ENCODE measurements at places on chromosomes 7 and 10.

DNA sequence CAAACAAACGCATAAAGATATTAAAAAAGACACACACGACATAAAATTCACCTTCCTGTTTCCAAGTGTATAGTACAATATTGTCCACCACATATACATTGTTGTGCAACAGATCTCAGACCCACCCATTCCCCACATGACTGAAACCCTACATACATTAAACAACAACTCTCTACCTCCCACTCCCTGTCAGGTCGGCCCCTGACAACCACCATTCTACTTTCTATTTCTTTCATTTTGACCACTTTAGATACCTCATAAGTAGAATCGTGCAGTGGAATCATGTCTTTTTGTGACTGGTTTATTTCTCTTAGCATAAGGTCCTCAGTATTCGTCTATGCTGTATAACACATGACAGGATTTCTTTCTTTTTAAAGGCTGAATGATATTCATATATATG is 320.5 kb downstream of the BBS9 start:
- ATAC-seq, result no peak

DNA sequence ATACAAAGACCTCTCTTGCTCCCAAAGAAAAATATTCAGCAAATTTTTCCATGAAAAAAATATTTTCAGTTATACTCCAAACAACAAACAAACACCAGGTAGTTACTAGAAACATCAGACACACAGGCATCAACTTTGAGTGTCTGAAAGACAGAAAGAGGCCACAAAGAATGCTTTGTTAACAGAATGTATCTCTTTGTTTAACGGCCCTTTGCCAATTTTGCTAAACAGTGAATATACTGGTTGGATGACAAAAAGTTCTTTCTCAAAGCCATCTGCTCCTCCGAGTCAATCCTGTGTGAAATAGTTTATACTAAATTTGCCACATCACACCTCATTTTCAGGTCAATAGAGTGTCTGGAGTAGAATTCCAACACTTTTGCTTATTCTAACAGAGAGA is 216.7 kb upstream of the PHF14 start:
- ATAC-seq, result no peak

DNA sequence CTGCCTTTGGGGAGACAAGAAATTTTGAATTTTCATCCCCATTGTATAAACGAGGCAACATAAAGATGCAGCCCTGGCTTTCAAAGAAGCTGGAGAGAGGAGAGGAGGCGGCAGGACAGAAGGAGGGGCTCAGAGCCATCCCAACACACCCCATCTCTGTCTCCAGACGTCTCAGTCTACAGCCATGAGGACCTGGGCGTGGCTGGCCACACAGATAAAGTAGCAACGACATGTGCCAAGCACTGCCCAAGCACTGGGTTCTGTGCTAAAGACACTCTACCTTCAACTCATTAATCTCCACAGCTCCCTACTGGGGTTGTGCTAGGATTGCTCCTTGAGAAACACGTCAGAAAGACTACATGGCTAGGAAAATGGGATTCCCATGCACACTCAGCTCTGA is 65.2 kb downstream of the DLG5 start:
- no peak for ATAC-seq

DNA sequence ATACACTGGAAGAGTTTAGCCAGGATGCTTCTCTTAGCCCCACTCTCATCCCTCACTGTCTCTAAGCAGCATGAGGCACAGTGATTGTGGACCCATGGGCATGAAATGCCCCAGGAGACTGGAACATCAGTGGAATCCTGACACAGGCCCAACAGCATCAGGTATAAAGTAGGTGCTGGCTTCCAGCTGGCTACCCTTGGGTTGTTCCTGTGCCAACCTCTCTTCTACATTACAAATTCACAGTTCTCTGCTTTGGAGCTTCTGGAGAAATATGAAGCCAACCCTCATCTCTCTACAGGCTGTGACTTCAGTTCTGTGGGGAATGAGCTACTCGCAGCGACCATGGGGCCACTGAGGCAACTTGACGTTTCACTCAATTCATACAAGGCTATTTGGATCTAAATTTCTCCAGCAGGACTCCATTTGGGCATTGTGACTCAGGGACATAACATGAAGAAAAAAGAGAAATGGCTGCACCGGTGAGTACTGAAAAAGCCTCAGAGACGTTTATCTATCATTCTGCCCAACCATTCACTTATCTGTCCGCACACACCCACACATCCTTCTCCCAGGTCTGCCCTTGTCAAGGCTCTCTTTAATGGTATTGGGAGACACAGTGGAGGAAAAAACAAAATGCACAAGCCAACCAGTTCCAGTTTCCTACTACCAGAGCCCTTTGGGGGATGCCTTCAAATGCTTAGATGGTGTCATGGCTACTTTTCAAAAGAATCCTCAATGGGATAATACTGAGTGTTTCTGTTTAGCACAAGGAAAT is 35.4 kb upstream of the TM9SF3 start:
- no peak for ATAC-seq

- ATAC-seq, result no peak
These were observed 206.1 kb downstream of the RAMP3 start for GRCh38 chr7:45363669-45364068.

DNA sequence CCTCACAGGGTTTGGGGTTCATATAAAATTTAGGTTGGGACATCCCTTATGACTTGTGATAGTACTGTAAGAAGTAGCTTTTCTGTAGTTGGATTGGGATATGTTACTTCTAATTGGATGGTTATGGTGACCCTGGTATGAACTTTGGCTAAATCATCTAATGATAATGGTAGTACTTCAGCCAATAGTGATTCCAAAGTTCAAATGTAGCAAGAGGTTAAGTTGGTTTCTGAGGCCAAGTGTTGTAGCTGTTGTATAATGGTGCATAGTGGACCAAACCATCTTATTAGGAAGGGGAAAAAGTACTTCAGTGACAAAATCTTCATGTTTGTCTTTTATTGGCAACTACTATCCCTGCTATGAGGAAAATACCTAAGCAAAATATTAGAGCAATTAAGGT is 542.1 kb upstream of the IGFBP3 start:
- no peak for ATAC-seq

DNA sequence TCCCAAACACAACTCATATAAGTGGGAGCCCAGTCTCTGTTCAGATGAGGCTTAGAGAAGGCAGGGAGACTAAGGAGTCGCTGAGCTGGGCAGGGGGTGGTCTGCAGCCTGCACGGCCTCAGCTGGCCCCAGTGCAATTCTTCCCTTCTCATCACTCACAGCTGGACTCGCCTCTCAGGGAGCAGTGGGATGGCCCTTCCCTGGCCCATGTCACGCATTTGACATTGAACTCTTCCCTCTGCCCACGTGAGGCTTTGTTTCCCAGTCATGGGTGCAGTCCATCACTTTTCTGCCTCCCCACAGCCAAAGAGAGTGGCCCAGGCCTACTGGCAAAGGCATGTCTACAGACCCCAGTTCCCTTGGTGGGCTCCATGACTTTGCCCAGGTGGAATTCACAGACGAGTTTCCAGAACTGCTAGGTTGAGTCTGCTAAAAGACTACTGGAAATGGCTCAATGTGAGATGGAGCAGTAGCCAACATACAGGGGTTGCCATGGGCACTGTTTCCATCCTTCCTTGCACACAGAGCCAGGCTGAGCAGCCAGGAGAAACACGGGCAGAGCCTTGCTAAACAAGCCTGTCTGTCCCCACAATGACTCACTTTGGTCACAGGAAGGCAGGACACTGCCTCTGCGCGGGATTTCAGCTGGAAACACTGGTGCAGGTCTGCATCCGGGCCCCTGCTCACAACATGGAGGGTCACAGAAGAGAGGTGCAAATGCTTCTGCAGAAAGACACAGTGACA is 90.1 kb downstream of the OAT start:
- no peak for ATAC-seq

GRCh38 chr10:314871-315270 is 179.6 kb downstream of the ZMYND11 start:
- ATAC-seq, result no peak

DNA sequence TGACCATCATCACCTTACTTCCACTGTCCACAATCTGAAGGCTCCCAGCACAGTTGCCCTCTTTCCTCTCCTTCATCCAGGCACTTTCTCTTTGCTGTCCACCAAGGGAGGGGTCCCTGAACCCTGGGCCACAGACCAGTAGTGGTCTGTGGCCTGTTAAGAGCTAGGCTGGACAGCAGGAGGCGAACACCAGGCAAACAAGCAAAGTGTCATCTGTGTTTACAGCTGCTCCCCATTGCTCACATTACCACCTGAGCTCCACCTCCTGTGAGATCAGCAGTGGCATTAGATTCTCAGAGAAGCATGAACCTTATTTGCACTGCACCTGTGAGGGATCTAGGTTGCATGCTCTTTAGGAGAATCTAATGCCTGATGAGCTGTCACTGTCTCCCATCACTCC is 27.7 kb downstream of the FZD1 start:
- no peak for ATAC-seq

GRCh38 chr10:130105724-130106123 is 4.9 kb downstream of the C10orf143 start:
- ATAC-seq, result no peak

DNA sequence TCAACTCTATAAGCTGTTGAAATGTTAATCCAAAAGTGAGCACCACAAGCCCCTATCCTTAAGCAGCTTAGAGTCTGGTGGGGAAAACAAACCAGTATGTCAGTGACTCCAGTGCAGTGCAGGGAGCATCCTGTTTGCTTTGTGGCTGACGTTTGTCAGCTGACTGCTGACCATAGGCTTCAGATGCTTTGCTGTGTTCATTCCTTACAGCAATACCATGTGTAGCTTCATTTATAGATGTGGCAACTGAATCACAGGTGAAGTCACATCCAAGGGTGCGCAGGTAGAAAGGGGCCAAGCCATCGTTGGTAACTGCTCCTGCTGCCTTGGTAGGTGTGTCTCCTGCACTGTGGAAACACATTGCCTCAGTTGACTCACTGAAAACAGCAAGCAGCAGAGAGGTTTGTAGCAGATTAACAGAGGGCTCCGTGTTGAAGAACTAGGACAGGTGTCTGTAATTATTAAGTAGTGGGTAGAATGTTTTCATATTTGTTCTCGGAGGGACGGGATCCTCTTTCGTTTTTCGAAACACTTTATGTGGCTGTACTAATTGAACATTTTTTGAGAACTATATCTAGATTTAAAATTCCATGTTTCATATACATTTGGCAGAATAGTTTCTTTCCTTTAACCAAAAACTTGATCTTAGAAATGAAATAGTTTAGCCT is 2.0 kb downstream of the INSIG1 start:
- no peak for ATAC-seq

DNA sequence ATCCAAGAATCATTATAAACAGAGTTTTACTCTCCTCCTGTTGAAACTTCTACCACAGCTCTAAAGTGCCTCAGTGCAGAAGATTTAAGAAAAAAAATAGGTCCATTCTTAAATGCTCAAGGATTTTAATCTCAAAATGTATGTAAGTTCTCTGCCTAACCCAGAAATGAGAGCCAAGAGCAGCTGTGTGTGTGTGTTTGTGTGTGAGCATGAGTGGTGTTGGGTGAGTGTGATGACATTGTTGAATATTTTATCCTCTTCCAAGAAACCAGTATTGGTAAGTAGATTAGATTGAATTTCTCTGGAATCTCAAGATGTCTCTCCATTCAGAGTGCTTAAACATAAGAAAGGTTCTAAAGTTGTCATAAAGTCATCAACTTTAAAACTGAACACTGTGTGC is 363.6 kb upstream of the NFE2L3 start:
- no peak for ATAC-seq

DNA sequence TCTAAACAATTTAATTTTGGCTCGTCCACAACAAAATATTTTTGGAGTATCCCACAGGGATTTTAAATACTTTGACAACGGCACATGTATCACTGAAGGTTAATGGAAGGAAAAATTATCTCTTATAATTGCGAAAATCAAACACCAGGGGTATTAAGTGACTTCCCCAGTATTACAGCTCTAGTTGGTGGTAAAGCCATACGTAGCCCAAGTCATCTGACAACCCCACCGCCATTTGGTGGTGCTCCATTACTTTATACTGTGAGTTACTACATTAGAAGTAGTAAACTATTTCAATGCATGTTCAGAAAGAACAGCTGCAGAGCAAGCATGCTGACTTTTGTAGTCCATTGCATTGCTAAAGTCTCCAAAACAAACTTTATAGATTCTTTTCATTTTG is 179.7 kb downstream of the HGF start:
- ATAC-seq, result no peak

DNA sequence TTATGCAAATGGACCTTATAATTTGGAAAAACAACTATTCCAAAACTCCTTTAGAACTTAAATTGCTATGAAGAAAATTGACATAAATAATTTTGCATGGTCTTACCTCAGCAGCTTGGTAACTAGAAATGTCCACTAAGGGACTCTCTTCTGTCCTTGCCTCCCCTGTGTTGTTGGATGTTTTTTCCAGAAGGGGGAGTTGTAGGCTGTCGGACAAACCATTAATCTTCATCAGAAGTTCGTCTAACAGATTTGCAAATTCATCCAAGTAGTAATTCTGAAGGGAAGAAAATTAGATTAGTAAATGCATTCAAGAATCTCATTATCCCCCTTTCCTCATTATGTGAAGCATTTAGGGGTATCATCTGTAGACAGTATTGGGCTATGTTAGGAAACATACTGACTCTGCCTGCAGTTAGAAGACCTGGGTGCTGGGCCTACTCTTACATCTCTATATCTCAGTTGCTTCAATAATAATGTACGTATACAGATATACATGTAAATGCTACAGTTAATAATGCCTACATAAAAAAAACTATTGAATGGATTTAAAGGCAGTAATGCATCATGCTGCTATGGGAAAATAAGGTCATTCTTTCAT is 155.6 kb downstream of the PKD1L1 start:
- ATAC-seq, result no peak
